Cortex of kidney (tissue), 1 donor: ENCODE measurements at places on chromosomes 3 and 15.

DNA sequence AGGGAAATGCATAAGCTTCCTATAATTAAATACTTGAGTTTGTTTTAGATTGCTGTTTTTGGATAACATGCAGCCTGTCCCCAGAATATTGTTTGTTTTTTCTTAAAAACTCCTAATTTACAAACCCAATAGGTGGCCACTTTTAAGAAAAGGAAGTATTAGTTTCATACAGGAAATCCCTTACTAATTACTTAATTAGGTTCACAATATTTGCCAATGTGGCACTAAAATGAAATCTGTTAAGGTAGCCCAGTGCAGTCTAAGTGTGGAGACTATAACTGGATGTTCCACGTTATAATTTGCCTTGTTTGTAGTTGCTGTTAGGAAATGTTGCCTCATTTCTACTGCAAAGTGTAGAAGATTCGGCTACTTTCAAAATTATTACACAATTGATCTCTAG is 195.8 kb downstream of the BBX start:
- no peak for DNase-seq

DNA sequence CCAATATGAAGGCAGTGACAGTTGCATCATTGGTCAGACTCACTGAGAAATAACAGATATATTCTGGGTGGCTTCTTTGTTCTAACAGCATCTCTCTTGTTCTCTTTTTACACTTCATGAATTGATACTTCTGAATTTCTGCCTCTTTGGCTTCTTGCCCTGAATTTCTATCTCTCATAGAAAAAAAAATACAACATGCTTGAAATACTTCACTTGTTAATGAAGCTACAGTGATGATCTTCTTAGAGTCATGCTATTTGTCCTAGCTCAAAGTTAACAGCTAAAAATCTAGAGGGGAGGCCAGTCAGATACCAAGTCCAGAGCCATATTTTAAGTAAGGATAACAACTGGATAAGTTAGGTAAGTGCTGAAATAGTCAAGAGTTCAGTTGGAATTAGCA is 597.2 kb upstream of the AGTR1 start:
- DNase-seq, result no peak

DNA sequence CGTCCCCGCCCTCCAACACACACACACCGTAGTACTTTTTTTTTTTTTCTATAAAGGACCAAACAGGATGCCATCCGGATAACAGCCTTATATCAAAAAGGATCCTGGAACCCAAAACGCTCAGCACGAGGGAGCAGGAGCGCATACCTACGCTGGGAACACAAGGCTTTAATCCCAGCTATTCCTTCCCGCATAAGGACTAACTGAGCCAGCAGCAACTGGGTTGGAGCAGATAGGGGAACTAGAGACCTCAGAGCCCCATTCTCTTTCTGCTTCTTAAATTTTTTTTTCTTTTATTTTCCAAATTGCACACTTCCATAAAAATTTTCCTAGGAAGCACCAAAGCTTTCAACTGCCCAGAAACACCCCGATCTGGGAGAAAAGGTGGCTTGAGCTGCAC is 1.3 kb downstream of the TRANK1 start:
- no peak for DNase-seq

DNA sequence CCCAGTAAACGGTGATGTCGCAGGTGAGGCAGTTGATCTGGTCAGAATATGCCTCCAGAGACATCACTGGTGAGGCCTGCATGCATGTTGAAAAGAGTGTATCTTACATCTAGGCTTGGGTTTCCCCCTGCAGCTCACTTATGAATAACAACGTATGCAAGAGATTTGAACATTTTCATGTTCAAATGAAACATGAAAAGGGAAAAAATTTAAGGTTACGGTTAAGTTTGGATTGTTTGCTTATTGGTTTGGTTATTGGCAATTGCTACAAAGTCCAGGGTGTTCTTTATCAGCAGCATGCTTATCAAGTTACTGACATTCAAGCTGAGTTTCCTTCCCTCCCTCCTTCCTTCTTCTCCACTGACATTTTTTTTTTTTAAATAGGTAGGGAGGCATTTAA is 123.2 kb downstream of the IGF1R start:
- DNase-seq, result no peak

DNA sequence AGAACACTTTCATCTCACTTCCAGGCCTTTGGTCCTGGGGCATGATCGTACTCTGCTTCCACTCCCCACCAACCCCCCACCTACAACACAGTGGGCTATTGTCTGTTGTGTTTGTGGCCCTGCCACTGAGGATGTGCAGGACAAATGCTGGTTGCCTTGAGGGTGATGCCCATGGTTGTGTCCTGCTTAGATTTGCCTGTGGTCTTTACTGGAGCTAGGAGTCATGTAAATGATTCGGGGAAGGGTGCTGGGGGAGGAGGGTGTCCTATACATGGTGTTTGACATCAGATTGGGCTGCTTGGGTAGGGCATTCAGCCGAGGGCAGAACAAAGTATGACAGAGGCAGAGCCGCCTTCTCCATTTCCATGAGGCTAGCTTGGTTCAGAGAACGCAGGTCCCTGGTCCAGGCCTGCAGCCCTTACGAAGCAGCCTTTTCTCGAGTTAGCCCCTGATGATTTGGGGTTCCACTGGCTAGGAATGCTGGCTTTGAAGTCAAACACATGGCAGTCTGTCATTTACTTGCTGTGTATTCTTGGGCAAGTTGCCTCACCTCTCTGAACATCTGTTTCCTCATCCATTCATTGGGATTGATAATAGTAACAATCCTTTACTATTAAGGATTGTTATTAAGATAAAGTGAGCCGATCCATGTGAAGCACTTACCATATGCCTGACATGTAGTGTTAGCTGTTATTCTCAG is 6.9 kb downstream of the CORO2B start:
- DNase-seq, result no peak

DNA sequence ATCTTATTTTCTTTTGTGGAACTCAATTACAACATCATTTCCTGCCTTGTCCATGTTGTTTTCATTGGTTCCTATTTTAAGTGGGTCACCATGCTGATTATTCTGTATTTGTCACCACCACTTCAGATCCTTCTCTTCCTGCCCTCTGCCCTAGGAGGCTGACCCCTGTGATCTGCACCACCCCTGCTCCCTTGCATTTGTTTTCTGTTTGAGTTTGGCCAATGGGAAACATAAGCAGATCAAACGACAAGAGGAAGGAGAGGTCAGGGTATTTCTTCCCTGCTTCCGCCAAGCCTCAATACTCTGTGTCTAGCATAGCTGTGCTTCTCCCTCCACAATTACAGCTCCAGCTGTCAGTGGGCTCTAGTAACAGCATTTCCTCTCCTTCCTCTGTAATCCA is 71.6 kb downstream of the IMPG2 start:
- DNase-seq, result no peak

- no peak for DNase-seq
These were observed 88.5 kb upstream of the LRRFIP2 start for GRCh38 chr3:37262816-37263393.

- no peak for DNase-seq
These were observed 345.6 kb downstream of the GAP43 start for GRCh38 chr3:115968871-115969270.

DNA sequence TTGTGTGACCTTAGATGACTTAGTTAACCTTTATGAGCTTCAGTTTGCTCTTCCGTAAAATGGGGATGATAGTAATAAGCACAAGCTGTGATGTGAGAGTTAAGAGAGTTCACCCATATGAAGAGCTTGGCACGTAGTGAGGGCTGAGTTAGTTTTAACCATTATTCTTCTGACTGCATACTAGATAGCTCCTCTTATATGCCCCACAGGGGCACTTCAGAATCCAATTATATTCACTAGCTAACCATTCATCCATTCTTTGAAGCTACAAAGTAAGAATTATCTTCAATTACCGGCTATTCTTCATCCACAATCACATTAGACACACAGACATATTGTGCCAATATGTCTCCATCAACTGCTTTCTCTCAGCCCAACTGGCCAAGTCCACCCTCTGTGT is 159.0 kb upstream of the STT3B start:
- no peak for DNase-seq

- DNase-seq, result no peak
These were observed 4.6 kb upstream of the UQCRC1 start for GRCh38 chr3:48614044-48614443.

GRCh38 chr15:31560643-31561042 is 234.0 kb downstream of the KLF13 start:
- DNase-seq, result no peak

GRCh38 chr3:18591120-18591519 is 166.0 kb upstream of the SATB1 start:
- DNase-seq, result no peak

DNA sequence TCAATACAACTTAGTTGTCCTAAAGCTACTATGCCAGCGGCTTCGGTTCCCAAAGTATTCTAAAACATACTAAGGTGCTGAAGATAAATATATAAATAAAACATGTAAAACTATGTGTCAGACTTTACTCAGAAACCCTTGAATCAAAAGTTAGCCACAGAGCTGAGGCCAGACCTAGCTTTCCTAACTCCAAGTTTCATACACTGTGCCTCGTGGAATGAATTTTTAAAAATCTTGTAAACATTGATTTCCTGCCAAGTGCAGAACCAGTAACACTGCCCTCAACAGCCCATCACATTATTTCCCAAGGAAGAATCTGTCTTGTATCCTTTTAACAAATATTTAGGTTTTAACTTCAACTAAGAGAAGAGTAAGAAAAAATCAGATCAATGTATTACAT is 36.4 kb downstream of the TAMM41 start:
- no peak for DNase-seq

GRCh38 chr15:100783291-100783690 is 96.3 kb upstream of the ALDH1A3 start:
- no peak for DNase-seq

- DNase-seq, result no peak
These were observed 37.2 kb downstream of the PXK start for GRCh38 chr3:58369876-58370275.

GRCh38 chr3:156429125-156429524 is 125.8 kb downstream of the SSR3 start:
- no peak for DNase-seq

DNA sequence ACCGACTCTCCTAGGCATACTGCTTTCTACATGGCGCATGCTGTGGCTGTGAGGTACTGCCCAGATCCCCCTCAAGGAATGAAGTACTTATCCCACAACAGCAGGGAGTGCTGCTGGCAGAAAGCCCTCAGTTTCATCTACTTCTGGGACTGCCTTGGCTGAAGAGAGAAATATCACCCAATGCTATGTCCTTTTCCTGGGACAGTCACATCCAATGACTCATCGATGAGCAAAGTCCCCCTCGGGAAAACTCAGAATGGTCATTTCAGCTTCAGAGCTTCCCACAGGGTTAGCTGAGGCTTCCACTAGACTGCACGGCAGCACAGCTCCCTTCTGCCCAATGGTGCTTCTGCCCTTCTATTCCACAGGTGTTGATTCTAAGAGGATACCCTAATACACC is 3.6 kb upstream of the NMD3 start:
- DNase-seq, result no peak

- DNase-seq, result no peak
These were observed 111.5 kb upstream of the SLC2A2 start for GRCh38 chr3:171138027-171138426.

- no peak for DNase-seq
These were observed 38.2 kb downstream of the CDIN1 start for GRCh38 chr15:36617529-36618196.

DNA sequence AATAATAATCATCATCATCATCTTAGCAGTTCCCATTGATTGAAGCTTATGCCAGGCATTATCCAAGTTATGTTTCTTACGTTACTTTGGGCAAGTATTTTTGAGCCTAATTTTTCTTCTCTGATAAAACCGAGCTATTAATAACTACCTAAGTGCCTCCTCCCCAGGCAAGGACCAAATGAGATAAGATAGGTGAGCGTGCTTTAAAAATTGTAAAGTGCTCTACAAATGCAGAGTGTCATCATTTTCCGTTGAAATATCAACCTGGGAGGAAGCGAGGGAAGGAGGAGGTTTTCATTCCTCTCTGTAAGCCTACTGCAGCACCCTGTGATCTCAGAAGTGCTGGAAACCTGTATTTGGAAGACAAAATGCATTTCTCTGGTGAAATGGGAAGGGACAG is 96.7 kb upstream of the MITF start:
- DNase-seq, result no peak

- no peak for DNase-seq
These were observed 51.0 kb upstream of the SPSB4 start for GRCh38 chr3:141000027-141000663.

GRCh38 chr3:184289426-184289938 is 9.6 kb upstream of the PSMD2 start:
- no peak for DNase-seq

GRCh38 chr15:101066501-101067408 is 147.6 kb downstream of the LRRK1 start:
- DNase-seq, result no peak

DNA sequence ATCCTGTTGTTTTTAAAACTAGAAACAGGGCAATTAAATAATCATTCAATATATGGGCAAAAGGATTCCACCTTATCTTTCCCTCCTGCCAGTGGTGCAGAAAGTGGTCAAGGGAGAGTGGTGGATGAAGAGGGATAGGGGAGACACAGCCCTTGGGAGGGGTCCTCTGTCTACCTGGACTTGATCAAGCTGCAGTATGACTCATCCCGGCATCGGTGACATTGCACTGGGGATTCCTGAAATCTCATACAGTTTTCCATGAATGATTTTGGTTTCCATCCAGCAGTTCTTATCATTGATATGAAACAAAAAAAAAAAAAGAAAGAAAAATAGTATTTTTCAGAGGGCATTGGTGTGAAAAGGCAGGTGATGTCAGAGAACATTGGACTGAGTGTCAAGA is 62.9 kb downstream of the CMTM8 start:
- DNase-seq, result no peak

DNA sequence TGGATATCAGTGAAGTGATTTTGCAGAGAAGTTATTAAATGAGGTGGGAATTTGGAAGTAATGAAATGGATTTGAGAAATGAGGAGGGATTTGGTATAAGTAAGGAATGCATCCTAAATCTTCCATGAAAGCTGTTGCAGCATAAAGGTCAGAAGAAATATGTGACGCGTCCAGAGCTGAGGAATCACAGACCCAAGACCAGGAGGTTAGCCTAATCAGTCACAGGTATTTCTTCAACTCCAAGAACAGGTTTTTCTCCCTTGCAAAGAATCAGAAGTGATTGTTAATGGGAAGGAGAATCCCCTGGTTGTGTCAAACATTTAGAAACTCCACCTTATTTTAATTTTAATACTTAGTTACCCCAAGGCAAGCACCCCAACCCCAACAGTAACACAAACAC is 253.2 kb downstream of the MEX3B start:
- DNase-seq, result no peak

DNA sequence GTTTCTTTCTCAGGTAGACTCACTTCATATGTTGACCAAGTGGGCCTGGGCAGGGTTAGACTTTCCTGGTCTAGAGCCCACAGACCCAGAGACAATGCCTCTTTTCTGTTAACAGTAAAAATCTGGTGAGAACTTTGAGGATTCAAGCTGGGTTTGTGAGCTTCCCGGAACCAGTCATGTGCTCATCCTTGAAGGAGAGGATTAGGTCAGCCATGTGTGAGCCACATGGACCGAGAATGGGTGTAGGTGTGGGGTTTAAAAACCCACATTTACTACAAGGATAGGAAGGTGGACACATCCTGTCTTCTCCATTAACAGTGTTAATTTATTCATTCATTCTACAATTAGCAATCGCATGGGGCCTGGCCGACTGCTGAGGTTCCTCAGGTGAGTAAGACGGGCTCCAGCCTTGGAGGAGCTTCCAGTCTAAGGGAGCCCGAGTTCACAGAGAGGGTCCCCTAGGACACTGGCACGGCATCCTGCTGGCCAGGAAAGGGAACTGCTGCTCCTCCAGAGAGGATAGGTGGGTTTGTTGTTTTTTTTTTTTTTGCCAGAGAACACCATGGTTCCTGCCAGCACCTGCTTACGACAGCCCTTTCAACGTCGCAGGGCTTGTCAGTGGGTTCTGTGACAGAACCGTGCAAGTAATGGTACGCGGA is 69.0 kb downstream of the SQOR start:
- DNase-seq, result no peak
